CD14-positive monocyte (primary cell): ENCODE measurements at places on chromosomes 5 and 9.

- DNase-seq = peak; percentile 60
These were observed 29.8 kb upstream of the FBP1 start for GRCh38 chr9:94668928-94669729.

DNA sequence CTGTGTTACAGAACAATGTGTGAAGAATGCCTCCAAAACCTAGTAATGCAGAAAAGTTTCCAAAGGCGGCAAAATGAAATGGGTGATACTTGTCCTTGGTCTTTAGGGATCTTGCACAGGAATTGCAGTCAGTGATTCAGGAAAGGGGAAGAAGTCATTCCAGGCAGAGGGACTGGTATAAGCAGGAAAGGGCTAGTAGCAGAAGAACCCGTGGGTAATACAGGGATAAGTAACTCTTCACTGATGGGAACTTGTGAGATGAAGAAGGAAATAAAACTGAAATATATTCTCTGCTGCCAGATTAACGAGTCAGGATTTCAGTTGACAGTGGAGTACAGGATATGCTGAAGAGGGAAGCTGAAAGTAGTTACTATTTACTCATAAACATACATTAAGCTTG is 1.2 kb downstream of the SRFBP1 start:
- no peak for DNase-seq

DNA sequence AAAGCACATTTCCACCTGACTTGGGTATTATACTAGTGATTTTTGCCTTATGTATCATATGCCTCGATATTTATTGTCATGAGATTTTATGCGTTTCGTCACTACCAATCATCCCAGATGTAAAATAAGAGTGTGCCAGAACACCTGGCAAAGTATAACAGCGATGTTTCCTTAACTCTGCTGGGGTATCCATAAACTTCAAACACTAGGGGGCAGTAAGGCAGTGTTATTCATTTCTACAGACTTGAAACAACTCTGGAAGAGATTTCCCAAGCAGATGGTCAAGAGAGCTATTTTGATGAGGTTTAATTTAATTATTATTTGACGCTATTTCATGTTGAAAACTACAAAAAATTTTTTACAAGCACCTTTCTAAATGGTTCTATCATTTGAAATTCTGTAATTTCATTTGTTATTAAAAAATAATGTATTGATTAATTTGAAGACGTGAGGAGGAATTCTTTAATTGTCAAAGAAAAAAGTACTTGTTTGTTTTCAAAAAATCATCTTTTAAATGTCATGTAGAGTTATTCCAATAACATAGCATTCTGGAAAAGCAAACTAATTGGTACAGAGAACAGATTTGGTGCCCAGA is 388.5 kb upstream of the CTNND2 start:
- DNase-seq = no peak

- DNase-seq = no peak
These were observed 297.0 kb upstream of the HAPLN1 start for GRCh38 chr5:84017523-84018172.

GRCh38 chr5:74491586-74491985 is 148.9 kb downstream of the ENC1 start:
- no peak for DNase-seq

GRCh38 chr5:32687499-32687831 is 23.7 kb upstream of the NPR3 start:
- no peak for DNase-seq

GRCh38 chr9:97636903-97637302 is 3.3 kb downstream of the NCBP1 start:
- no peak for DNase-seq

DNA sequence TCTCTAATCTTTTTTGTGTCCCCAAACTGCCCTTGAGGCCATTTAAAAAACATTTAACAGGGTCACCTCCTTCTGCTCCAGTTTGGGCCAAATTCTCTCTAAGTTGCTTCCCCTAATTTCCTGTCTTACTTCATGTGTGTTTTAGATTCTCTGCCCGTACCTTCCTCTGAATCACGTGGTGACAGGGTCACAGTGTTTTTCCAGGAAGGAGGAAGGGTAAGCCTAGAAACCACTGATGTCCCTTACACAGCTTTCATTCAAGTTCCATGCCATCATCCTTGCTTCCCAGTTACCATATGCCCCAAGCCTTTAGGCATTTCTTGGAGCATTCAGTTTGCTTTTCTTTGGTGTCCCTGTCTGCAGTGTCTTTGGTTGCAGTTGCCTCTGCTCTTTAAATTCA is 42.4 kb upstream of the MACIR start:
- DNase-seq = peak; percentile 9

- DNase-seq = no peak
These were observed 23.5 kb downstream of the TBC1D2 start for GRCh38 chr9:98231770-98232478.

GRCh38 chr5:68545636-68546295 is 330.2 kb downstream of the PIK3R1 start:
- DNase-seq = no peak

DNA sequence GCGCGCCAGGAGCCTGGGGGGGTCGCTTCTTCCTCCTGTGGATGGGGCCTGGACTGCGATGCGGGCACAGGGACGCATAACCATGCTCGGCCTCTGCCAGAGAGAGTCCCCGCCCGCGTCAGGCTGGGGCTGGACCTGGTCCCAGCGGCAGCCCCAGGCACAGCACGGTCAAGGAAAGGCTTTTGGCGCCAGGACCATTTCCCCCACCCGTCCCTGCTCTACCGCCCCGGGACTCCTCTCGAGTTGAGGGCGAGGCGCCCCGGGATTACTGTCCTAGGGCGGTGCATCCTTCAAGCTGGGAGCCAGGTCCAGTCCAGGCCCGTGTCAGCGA is 341 bp downstream of the MXD3 start:
- no peak for DNase-seq

DNA sequence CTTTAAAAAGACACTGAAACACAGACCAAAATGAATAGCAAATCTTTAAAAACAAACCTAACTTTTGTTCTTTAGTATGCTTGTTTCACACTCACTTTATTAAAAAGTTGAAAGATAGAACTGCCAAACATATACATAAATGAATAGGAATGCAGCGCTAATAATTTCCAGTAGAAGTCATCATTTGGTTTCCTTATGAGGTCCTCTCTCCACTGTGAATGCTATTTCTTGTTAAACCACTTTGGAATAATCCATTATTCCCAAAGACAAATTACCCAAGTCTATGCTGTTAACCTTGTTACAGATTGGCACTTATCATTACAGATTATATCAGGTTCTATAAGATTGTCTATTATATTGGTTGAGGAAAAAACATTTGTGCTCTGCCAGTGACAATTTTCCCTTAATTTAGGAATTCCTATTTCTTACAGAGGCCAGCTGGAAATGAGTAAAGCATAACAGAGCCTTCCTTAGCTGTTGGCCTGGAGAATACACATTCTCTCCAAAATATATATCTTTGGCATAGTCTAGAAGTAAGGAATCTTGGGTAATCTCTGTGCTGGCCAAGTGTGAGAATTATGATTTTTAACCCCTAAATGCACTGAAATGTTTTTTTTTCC is 29.3 kb upstream of the MINAR2 start:
- DNase-seq = no peak

GRCh38 chr9:97479496-97480159 is 21.8 kb upstream of the TMOD1 start:
- no peak for DNase-seq

DNA sequence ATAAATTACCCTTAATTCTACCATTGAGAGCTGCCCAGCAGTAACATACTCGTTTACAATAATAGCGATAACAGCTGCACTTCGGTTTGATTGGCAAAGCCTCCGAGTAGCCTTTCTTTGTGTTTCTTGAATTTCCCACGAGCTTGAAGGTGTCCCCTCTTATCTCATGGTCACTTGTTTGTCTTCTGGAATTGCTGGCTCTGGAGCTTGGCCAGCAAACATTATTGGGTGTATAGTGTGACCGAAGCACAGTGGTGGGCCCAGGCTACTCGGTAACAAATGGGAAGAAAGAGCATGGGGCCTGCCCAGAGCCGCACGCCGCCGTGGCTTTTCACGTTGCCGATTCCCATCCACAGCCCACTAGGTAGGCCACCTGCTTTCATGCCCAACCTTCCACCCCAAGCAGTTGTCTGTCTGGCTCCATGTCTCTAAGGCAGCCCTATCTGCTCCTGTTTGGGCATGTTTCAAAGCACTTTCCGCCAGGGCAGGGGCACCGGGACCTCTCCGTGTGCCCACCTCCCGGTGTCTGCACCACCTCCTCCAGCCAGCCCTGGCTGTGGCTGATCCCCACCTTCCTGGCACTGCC is 8.7 kb downstream of the STKLD1 start:
- no peak for DNase-seq

DNA sequence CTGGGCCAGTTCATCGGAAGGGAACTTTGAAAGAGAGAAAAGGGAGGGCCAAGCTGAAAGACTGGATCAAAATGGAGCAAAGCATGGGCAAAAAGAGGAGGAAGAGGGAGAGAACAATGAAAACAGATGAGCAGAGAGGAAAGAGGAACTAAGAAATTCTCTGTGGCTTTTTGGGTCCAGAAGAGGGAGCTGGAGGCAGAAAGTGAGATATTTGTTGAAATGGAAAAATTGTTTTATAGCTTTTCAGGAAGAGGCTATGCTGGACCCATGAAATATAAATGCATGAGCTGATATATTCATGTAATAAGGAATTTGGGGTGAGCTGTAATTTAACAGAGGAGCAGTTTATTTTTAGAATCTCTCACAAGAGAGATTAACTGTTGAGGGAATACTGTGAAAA is 457.3 kb downstream of the DMAC1 start:
- DNase-seq = no peak

DNA sequence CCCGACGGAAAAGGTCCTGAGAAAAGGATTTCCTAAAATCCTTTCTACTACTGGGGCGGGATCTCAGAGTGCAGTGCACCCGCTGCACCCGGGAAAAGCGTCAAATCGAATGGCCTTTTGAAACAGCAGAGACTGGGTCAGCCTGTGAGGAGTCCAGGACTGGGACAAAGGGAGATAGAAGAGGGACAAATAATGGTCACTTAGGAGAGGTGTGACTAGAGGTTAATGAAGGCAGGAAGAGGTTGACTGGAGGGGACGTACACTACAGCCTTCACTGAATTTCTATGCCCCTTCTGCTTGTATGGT is 1.5 kb downstream of the PLPPR1 start:
- no peak for DNase-seq

DNA sequence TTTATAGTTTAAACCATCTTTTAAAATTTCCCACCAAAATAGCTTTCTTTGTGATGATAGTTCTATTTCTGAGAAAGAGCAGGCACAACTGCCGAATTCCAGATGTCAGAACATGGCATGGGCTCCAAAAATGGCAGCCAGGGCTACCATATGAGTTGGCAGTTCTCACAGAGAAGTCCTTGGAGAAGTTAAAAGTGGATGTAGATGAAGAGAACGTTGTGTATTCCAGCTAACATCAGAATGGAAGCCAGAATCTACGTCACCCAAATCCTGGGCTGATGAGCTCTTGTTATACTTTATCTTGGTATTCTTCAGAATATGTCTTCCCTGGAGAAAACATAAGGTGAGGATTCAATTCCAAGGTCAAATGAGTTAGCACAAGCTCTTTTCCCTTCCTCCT is 66.9 kb upstream of the BASP1 start:
- no peak for DNase-seq

DNA sequence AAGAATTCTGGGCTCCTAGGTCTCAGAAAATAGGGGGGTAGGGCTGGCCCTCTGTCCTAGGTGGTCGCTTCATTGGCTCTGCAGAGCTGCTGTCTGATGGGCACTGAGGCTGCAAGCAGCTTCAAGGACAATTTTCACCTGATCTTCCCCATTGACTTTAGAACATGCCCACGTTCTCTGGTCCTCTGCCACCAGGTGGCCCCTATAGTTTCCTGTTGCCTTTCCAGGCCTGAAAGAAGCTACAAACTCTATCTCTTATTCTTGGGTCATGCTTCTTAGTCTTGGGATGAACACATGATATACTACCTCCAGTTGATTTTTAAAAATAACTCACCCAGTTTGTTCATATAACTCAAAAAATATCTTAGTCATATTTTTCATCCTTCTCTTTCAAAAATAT is 26.3 kb downstream of the SPZ1 start:
- DNase-seq = no peak

DNA sequence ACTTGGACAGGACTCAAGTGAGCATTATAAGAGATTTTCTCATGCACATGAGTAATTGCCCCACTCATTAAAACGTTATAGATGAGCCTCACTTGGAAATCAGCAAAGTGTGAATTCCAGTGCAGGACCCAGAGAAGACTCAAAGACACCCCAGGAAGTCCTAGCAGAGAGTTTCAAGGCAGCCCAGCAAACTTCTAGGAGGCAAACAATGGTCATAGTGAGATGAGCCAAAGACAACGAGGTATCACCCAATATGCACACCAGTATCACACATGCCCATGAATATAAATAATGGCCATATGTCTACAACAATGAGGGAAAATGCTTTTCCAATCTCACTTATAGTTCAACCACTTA is 245.9 kb downstream of the ACTL7B start:
- DNase-seq = no peak

DNA sequence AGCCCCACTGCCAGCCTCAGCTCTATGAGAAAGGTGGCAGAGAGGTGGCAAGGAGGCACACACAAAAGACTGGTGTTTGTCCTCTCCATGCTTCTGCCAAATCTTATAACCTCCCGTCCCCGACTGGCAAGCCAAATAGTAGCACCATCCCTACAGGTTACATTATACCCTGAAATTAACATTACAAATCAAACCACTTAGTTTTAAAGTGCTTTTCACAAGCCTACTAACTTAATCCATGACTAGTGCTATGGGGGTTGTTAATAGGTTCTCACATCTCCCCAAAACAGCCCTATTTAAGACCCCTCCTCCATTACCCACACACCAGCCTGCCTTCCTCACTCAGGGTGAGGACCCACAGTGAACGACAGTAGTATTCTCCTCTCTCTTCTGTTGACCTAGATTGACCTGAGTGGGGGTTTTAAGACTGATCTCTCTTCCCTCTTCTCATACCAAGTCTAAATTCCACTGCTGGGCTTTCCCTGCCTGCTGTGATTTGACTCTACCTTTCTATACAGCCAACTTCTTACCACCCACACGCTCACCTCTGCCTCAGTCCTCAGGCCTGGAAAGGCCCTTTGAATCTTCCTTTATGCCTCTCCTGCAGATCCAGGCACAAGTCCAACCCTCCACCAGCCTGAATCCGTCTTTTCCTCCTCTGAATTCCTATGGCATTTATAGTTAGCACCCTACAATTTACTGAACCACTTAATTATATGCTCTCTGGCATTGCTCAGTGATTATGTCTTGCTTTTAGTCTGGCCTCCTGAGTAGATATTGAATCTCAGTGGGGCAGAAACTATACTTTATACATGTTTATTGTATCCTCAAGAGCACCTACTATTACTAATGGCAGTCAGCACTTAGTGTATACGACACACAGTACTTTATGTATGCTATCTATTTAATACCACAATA is 116.1 kb downstream of the TMEM174 start:
- DNase-seq = no peak

GRCh38 chr9:124306098-124306735 is 48.5 kb downstream of the NEK6 start:
- peak; percentile 76 for DNase-seq
